Esophagus (tissue), 2 donors: ENCODE measurements at places on chromosomes 3 and 15. TPM values are rescaled to one million over a fixed set of nuclear protein-coding genes. Genes with fewer than 3 reads are reported as not detected.

FETUB gene
- 3.3 TPM for polyA plus RNA-seq

CEMIP gene
- 2.2 TPM for polyA plus RNA-seq

ACTC1 gene
- polyA plus RNA-seq = 1.0 TPM

SCG5 gene
- 0.37 TPM for polyA plus RNA-seq

CFAP91 gene
- polyA plus RNA-seq = 0.44 TPM
